ENCODE measurements at places on chromosomes 1 and 21. TPM values are rescaled to one million over a fixed set of nuclear protein-coding genes. Genes with fewer than 3 reads are reported as not detected.

The OR2L5 gene
- not detected for total RNA-seq

DNA sequence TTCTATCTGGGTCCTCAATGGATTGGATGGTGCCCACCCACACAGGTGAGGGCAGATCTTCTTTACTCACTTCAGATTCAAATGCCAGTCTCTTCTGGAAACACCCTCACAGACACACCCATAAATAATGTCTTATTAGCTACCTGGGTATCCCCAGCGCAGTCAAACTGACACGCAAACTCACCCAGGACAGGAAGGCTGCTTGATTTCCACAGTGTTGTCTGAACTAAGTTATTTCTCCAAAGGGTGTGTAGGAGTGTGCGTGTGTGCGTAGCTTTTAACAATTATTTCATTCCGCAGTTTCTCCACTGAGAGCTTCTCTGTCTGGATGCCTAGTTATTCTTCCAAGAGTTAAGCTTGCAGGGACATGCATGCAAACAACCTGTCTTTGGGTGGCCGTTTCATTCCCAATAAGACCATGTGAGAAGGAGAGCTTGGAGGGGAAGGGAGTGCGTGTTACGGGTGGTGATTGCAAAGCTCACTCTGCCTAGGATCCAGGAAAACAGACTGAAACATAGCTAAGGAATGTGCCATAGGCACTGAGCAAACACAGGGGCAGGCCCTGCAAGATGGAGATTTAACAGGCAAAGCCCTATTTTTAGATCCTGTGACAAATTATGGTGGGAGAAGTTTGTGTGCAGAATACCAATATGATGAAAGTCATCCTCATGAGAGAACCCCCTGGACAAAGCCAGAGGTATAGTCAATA, 269.7 kb downstream of the DYRK1A start:
- peak; percentile 59 for DNase-seq

- no peak for DNase-seq
These were observed 115.0 kb downstream of the TMEM53 start for GRCh38 chr1:44559330-44559729.

DNA sequence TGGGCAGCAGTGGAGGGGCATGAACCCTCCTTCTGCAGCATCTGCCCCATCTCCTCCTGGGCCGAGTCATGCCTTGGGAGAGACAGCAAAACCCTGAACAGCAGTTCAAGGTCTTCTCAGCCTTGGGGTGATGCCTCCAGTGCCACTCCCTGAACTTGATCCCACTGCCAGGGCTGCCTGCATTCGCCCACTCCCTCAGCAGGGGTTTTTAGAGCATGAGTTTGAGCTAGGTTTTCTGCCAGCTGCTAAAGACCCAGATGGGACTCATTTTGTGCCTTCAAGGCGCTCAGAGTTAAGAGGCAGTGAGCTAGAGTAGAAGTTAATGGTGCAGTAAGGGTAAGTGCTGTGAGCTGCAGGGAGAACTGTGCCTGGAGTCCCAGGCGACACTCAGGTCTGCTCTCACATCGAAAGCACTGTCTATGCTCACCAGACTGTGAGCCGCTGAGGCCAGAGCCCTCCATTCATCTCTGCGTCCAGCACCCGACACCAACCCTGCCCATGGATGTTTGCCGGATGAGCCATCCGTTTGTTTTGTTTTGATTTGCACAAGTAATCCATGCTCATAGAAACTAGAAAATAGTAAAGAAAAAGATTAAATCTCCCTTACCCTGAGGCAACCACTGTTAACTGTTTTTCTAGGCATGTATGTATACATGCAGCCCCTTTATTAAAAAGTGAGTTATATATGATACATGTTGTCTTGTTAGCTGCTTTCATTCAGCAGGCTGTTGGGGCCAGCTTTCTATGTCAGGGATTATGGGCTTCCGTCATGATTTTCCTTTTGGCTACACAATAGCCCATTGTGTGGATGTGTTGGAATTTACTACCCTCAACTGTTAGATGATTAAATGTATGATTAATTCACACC, 67.8 kb downstream of the VPS26C start:
- DNase-seq, result peak; percentile 41

DNA sequence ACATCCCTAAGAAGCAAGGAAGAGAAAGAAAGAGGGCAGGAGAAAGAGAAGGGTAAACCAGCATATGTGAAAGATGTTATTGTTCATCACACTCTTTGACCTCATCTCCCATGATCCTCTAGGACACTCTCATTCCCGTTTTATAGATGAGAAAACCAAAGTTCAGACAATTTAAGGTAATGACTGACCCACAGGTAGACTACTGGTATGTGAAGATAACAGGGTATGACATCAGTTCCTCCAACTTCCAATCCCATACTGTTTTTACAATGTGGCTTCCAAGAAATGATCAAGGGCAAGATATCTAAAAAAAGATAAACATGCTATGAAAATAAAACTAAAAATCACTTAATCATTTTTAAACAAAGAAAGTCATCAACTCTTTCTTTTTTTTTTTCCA, 95.2 kb upstream of the TNFSF4 start:
- DNase-seq, result no peak

The LCE2B gene
- not detected for total RNA-seq

DNA sequence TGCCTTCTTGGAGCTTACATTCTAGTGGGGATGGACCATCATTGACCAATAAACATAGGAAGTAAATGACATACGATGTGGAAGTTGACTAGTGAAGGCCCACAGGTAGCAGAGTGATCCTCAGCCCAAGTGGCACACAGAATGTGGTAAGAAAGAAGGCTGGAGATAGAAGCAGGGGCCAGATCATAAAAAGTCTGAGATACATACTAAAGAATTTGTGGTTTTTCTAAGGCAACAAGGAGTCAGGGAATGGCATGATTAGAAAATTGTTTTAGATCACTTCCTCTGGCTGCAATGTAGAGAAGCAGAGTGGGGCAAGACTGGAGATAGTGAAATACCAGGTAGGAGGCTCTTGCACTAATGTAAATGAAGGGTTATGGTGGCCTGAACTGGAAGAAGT, 154.0 kb downstream of the VPS13D start:
- no peak for DNase-seq

The FAM78B gene
- 1.5 TPM for total RNA-seq

GRCh38 chr1:155008015-155008941, 5.7 kb downstream of the ZBTB7B start:
- no peak for DNase-seq

The CACHD1 gene
- 3.9 TPM for total RNA-seq

DNA sequence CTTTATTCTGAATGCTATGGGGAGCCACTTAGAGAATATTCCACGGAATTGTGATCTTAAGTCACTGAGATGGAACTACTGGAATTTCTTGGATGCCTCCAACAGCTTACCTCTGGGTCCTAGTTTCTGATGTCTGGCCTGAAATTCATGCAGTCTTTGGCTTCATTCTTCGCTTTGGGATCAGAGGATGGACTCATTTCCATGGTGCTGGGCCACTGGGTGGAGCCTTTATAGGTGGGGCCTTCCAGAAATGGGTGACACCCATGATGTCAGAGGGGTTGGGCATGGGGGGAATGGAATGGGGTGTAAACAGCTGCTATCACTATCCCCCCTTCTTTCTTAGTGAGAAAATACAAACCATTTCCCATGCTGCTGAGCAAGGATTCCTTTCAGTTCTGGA, 73.7 kb upstream of the FGGY start:
- DNase-seq, result no peak

GRCh38 chr1:5304702-5305101, 650.3 kb downstream of the AJAP1 start:
- DNase-seq, result no peak

- DNase-seq, result peak; percentile 97
These were observed 163.2 kb downstream of the ZBTB18 start for GRCh38 chr1:244214009-244214967.

- no peak for DNase-seq
These were observed 83.9 kb upstream of the BMP8A start for GRCh38 chr1:39407510-39407895.

- DNase-seq, result no peak
These were observed 2.2 kb downstream of the CREG1 start for GRCh38 chr1:167551362-167551761.

DNA sequence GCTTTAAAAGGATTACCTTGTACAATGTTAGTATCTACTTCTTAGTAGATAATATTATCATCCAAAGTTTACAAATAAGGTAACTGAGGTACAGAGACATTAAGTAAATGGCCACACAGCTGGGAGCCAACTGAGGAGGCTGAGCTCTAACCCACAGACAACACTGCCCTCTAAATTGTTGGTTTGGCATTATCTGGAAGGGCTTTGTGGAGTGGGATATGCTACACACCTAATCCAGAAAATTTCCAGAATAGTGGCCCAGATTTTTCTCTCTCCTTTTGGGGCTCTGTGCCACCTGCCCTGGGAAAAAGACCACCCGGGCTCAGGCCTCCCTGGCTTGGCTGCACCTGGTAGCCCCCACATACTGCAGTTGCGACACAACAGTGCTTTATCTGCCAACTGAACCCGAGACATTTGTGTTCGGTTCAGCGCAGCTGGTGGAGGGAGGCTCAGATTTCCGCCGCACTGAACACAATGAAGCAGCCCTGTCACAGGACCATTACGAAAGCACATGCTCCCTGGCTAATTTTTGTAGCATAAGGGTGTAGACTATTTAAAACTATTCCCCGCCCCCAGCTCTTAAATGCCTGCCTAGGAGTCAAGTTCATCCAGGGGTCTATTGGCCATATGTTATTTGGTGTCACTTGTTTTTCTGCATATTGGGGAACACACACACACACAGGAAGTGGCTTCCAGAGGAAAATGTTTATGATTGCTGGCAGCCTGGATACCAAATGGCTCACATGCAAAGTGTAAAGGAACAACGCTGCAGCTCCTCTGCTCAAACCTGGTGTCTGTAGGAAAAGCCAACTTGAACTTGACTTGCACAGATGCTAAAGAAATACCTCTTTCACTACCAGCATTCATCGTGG, 92.3 kb upstream of the ESRRG start:
- no peak for DNase-seq

- DNase-seq, result peak; percentile 22
These were observed 10.4 kb downstream of the LGALS8 start for GRCh38 chr1:236534151-236534651.

DNA sequence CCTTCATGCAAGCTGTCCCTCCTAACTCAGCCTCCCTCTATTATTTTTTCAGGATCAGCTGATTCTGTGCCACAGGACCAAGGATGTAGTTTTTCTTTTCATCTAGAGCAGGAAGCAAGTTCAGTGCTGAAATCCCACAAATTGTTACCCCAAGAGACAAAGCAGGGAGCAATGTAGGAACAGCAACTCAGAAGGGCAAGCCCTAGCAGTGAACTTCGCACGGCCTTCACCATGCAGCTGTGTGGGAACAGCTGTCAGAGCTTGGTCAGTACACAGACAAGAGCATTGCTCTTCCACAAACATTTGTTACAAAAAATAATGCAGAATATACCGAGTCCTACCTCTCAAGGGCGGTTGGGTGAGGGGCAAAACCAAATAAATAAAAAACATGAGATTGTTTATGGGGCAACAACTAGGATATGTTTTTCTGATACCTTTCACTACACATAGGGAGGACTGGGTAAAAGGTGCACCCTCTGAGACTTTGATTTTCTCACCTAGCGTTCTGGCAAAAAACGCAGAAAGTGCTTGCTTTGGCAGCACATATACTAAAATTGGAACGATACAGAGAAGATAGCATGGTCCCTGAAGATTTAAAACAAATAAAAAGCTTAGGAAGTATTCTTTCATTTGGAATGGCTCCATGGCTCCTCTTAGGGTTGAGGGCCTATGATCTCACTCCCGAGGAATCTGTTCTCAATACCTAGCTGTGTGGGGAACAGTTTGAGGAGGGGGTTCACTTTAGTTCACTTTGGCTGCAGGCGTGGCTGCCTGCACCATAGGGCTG, 37.1 kb upstream of the ANGPTL7 start:
- no peak for DNase-seq

DNA sequence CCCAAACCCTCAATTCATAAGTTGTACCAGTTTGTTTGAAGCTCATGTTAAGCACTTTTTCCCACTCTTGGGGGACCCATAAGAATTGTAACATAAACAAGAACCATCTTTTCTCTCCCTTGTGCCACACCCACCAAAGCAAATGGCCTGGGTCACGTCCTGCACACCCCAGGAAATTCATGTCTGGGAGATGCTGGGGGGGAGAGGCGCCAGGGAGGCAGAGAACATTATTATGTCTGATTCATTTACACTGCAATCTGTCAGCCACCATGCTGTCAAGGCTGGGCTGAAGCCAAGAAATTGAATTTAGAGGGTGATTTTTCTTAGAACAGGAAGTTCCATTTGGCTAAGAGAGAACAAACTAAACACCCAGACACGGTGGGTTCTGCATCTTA, 37.2 kb upstream of the IPO9 start:
- DNase-seq, result peak; percentile 44

- no peak for DNase-seq
These were observed 69.4 kb upstream of the TLR5 start for GRCh38 chr1:223212441-223212840.

DNA sequence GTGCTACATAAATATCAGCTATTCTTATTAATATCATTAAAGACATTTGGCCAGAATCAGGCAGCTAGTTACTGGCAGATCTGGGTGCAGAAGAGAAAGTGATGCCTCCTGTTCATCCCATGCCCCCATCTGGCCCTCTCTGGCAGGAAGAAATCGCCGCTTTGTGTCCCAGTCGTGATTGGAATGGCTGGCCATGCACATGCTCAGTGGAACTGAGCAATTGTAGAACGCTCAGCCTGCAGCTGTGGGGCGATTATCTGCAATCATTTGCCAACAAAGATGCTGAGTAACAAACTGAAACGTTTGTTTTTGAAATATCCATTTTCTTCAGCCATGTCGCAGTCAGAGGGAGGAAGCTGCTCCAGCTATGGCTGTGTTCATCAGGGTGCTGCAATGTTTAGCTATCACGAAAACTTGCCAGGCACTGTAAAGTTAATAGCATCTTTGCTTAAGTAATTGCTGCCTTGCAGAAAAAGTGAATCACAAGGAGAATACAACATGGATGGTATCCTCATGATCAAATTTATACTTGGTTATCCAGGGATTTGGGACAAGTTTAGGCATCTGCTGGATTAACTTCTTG, 36.5 kb downstream of the NGF start:
- DNase-seq, result no peak

DNA sequence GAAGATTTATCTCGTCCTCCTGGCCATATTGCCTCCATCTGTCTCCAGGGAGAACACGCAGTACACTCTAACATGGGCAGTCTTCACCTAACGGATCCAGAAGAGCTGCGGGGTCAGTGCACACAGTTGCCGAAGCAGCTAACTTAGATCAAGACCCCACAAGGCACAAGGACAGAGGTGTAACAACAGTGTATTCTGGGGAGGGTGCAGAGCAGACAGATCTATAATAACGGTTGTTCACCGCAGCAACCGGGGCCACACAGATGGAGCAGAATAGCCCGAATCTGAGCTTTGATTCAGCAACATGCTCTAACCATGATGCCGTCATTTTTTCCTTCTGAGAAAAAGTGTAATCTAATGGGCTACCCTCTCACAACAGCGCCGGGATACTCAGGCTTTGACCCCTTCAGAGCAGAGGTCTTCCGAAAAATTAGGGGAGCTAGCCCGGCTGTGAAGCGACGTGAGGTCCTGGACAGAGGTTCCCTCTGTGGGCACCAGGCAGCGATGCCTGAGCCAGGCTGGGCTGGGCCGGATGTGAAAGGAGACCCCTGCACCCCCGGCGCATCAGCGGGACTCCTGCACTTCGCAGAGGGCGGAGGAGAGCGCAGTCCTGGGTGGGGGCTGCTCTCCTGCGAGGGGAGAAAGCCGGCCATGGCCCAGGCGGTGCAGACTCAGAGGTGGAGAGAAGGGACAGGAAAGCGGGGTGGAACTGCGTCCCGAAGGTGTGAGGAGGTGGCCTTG, 57.5 kb downstream of the BCL9 start:
- DNase-seq, result no peak

- DNase-seq, result no peak
These were observed 32.7 kb downstream of the PRDX6 start for GRCh38 chr1:173509797-173510196.

GRCh38 chr1:27591622-27592021, 12.3 kb downstream of the AHDC1 start:
- DNase-seq, result peak; percentile 30
